HepG2 (cell line): ENCODE measurements at places on chromosomes 13 and 19. TPM values are rescaled to one million over a fixed set of nuclear protein-coding genes. Genes with fewer than 3 reads are reported as not detected.

GRCh38 chr19:2234996-2235380, 1.1 kb downstream of the PLEKHJ1 start:
- no peak for DNase-seq
- H3K4me1 ChIP-seq: peaks cover 60% of the 10 kb centered on the region
- no peaks in the 10 kb centered on the region for H3K27me3 ChIP-seq
- peak overlapping the region; percentile 87 for H3K4me3 ChIP-seq
- H3K36me3 ChIP-seq: peaks cover 12% of the 10 kb centered on the region
- peak overlapping the region; percentile 97 for H3K27ac ChIP-seq

DNA sequence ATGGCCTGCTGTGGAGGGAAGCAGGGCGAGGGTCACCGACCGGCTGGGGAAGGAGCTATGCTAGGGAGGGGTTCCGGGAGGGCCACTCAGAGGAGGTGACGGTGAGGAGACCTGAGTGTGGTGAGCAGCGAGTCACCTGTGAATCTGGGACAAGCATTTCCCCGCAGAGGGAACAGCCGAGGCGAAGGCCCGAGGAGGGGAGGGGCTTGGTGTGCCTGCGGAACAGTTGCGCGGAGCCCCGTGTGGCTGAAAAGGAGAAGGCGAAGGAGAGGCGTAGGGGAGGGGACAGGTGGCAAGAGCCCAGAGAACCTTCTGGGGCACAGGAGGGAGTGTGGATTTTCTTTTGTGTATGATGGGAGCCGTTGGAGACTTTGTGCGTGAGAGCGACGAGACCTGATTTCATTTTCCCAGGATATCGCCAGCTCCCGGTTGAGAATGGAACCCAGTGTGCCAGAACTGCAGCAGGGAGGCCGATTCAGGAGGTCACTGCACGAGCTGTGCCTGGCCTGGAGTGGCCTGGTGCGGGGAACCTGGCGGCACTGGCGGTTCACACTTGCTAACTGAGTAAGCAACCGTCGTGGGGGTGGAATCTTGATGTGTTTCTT, 117.7 kb upstream of the ZNF507 start:
- DNase-seq: no peak
- no peaks in the 10 kb centered on the region for H3K4me1 ChIP-seq
- H3K4me3 ChIP-seq: no peak overlapping the region
- H3K27ac ChIP-seq: no peak overlapping the region

DNA sequence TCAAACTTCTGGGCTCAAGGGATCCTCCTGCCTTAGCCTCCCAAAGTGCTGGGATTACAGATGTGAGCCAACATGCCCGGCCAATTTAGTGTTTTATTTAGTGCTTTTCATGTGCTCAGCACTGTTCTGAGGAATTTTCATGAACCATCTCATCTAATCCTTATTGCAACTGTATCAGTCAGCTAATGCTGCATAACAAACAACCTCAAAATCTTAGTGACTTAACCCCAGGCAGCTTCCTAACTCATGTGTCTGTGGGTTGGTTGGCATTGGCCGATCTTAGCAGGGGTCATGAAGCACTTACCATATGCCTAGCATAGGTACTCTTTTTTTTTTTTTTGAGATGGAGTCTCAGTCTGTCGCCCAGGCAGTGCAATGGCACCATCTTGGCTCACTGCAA, 6.2 kb upstream of the SDHAF1 start:
- H3K4me3 ChIP-seq: no peak overlapping the region
- no peaks in the 10 kb centered on the region; the same call in 1 of the 2 replicates for H3K27me3 ChIP-seq
- no peak for DNase-seq
- no peaks in the 10 kb centered on the region for H3K36me3 ChIP-seq
- H3K4me1 ChIP-seq: peaks cover 21% of the 10 kb centered on the region

Gene CSNK1G2
- total RNA-seq: 29.7 and 53.8 TPM in 2 replicates

Gene FKRP
- total RNA-seq: 4.0 and 9.8 TPM in 2 replicates

Gene PEPD
- total RNA-seq: 75.1 and 81.0 TPM in 2 replicates
